ENCODE measurements at places on chromosomes 16 and 17. TPM values are rescaled to one million over a fixed set of nuclear protein-coding genes. Genes with fewer than 3 reads are reported as not detected.

DNA sequence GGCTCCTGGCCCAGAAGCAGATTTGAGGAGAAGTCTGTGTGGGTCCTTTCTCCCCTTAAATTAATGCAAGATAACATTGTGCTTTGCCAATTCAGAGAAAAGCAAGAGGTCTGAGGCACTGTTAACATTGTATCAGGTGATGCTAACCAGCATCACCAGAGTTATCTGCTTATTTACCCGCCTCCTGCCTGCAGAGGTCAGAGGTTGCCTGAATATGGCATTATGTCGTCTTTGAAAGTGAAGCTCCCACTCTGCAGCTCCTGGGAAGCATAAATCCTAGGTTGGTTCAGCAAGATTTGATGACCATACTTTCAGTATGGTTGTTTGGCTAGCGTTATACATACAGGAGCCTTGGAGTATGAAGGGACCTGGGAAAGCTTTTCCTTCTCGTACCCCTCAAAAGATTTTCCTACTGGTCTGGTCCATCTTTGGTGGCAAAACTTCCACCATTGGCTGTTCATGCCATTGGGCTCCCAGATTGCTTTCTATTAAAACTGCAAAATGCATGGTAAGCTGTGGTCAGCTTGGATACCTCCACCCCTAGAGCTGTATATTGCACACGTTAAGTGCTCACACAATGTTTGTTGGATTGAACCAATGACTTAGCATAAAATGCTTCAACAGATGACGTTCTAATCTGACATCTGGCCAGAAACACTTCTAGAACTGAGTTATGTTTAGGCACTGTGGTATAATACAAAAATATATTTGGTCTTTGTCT is 24.1 kb downstream of the CHD9 start:
- no peaks in the 10 kb centered on the region for H3K27me3 ChIP-seq
- no peak overlapping the region for H3K4me3 ChIP-seq
- no peaks in the 10 kb centered on the region for H3K36me3 ChIP-seq
- H3K27ac ChIP-seq = no peak overlapping the region
- no peaks in the 10 kb centered on the region for H3K4me1 ChIP-seq

- H3K4me3 ChIP-seq = peak overlapping the region; percentile 58
- peaks cover 17% of the 10 kb centered on the region for H3K4me1 ChIP-seq
- H3K36me3 ChIP-seq = no peaks in the 10 kb centered on the region
- H3K27ac ChIP-seq = no peak overlapping the region
- DNase-seq = no peak
- no peaks in the 10 kb centered on the region for H3K27me3 ChIP-seq
These were observed 19.3 kb downstream of the CD2BP2 start for GRCh38 chr16:30335598-30336474.

Gene USP43
- 0.08 TPM for total RNA-seq

Gene ZG16
- total RNA-seq = not detected

Gene KRTAP1-1
- not detected for total RNA-seq

Gene GGT6
- not detected for total RNA-seq

Gene BFAR
- 37.6 TPM for total RNA-seq

GRCh38 chr16:81774348-81774747 is 4.7 kb upstream of the PLCG2 start:
- H3K27me3 ChIP-seq = peaks cover 6% of the 10 kb centered on the region
- no peaks in the 10 kb centered on the region for H3K36me3 ChIP-seq
- H3K4me1 ChIP-seq = peaks cover 6% of the 10 kb centered on the region
- no peak overlapping the region for H3K27ac ChIP-seq

DNA sequence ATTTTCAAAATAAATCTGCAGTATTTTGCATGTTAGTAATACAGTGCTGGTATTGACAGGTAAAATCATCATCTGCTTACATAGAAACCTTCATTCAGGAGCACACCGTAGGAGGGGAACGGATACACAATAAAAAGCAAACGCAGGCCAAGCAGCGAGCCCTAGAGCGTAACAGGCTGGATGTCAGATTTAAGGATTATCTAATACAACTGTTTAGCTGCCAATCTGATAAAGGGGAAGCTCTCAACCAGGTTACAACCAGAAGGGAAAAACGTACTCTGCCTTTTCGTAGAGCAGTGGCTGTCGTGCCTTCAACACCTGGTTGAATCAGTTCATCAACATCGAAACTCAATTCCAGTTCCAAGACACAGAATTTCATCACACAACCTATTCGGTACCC is 16.4 kb upstream of the CUEDC1 start:
- DNase-seq = no peak
- H3K36me3 ChIP-seq = peaks cover 38% of the 10 kb centered on the region
- H3K4me3 ChIP-seq = no peak overlapping the region
- H3K27ac ChIP-seq = no peak overlapping the region

- H3K4me3 ChIP-seq = no peak overlapping the region
- peaks cover 91% of the 10 kb centered on the region for H3K4me1 ChIP-seq
- no peak overlapping the region for H3K27ac ChIP-seq
- H3K27me3 ChIP-seq = peaks cover 95% of the 10 kb centered on the region
These were observed 2.0 kb downstream of the LHX1 start for GRCh38 chr17:36939052-36939801.

GRCh38 chr16:78096386-78096785 is 3.1 kb upstream of the WWOX start:
- peaks cover 20% of the 10 kb centered on the region for H3K4me1 ChIP-seq
- no peaks in the 10 kb centered on the region for H3K36me3 ChIP-seq
- H3K27ac ChIP-seq = no peak overlapping the region

Gene C1QTNF8
- not detected for total RNA-seq

DNA sequence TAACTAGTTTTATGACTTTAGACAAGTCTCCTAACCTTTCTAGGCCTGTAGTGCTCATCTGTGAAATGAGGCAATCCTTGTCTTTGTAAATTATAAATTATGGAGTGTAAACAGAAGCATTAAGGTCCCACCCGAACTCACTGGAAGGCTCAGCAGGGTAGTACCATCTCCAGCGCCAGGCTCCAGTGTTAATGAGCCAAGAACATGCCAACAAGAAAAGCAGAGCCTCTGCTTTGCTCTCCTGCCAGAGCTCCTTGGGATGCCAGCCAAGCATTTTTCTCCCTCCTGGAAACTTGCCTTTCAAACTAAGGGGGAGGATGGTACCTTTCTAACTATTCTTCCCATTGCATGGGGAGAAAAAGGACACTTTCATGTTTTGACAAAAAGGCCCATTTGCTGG is 14.9 kb downstream of the LIMD2 start:
- no peak for DNase-seq
- no peaks in the 10 kb centered on the region for H3K4me1 ChIP-seq
- H3K4me3 ChIP-seq = no peak overlapping the region
- no peaks in the 10 kb centered on the region for H3K27me3 ChIP-seq
- H3K36me3 ChIP-seq = peaks cover 70% of the 10 kb centered on the region

DNA sequence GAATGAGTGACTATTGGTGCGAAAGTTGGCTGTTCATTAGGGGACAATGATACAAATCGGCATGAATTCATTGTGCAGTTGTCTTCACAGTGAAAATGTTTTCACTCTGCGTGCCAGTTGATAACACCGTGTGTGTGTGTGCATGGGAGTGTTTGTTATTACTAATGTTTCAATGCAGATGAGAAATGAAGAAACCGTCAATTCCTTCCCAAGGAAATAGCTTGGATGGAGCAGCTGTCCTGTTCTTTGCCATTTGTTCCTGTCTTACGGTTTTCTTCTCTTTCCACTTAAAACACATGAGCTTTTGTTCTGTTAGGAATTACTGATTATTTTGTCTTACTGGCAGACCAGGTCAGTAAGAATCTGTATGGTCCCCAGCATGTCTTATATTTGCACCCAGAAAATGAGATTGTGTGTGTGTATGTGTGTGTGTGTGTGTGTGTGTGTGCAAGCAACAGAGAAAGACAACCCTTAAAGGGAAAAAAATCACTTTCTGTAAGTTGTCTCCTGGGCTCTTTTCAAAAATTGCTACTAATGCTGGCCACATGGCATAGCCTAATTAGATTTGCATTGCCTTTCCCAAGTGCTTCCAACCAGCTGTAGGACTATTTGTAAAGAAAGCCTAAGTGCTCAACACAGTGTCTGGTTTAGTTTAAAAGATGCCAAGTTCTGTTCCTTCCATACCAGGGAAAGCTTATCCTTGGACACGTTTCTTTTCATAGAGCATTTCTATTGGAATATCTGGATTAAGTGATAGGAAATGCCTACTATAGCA is 23.8 kb downstream of the SHISA9 start:
- DNase-seq = no peak
- no peaks in the 10 kb centered on the region for H3K4me1 ChIP-seq
- H3K4me3 ChIP-seq = no peak overlapping the region
- no peaks in the 10 kb centered on the region for H3K27me3 ChIP-seq

DNA sequence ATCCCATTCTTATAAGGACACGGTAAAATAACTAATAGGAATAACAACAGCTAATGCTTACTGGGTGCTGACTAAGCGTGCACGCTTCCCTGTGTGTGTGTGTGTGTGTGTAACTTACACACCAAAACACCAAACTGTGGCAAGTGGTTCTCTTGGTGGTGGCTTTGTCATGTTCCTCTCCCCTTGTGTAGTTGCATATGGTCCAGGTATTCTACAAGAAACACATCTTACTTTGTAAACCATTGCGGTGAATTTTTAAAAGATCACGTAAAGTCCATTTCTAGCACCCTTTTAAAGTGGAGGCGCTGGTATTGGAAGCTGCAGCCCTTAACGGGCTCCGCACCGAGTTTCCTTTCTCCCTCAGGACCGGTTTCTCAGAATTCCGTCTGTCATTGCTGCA is 221.0 kb upstream of the FOXF1 start:
- no peak overlapping the region for H3K27ac ChIP-seq
- no peaks in the 10 kb centered on the region for H3K4me1 ChIP-seq
- no peaks in the 10 kb centered on the region for H3K36me3 ChIP-seq
- DNase-seq = no peak

DNA sequence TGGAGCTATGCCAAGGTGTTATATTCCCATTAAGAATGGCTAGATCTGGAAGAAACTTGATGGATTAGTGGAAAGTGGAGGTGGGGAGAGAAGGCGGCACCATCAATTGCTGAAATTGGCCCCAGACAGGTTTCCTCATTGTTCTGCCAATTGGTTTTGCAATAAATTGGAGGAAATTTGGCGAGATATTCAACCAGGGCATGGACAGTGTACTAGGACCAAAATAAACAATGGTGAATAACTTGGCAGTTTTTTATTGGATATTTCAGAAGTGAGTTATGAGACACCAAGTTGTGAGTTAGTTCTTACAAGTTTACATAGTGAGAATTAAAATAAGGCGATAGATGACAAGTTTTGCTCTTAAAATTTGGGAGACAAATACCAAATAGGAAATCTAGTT is 41.1 kb upstream of the SOX9 start:
- no peak overlapping the region for H3K27ac ChIP-seq
- DNase-seq = no peak
- no peaks in the 10 kb centered on the region for H3K36me3 ChIP-seq
- no peaks in the 10 kb centered on the region for H3K27me3 ChIP-seq
- no peak overlapping the region for H3K4me3 ChIP-seq

DNA sequence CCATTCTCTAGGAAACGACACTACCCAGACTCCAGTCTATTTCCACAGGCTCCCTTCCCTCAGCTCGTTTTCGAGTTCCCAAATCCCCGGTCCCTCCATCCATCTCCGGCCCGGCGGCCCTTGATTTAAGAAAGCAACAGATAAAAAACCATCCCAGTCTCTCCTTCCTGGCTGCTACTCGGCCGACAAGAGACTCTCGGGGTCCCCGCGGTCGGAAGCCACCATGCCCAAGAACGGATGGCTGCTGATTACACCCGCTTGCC is 182 bp downstream of the RPL26 start:
- peaks cover 37% of the 10 kb centered on the region for H3K36me3 ChIP-seq
- no peak for DNase-seq
- peaks cover 47% of the 10 kb centered on the region for H3K4me1 ChIP-seq
- no peaks in the 10 kb centered on the region for H3K27me3 ChIP-seq
- H3K27ac ChIP-seq = peak overlapping the region; percentile 47

GRCh38 chr17:1197781-1198490 is 18.2 kb upstream of the ABR start:
- H3K27me3 ChIP-seq = no peaks in the 10 kb centered on the region
- peaks cover 56% of the 10 kb centered on the region for H3K4me1 ChIP-seq
- peak; percentile 54 for DNase-seq

DNA sequence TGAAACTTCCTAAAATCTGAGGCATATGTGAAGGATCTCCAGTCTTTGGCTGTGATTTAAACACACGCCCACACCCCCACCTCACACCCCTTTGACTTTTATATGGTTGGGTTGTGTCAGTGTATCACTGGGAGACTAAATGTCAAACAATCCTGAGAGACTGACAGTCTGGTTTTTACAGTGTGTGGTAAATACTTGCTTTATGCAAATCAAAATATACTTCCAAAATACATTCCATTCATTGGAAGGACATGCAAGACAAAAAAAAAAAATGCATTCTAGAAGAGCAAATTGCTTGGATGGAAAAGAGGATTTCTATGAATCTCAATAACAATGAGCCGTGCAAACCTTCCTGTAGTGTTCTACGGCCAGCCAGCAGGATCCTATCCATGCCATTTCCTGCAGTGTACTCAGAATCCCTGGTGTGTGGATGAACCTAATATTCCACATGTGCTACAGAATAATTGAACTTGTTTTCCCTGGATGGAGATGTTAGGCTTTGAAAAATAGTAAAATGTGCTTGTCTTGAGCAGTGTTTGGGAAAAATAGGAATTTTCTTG is 602.1 kb upstream of the GOT2 start:
- H3K4me1 ChIP-seq = no peaks in the 10 kb centered on the region
- no peak overlapping the region for H3K4me3 ChIP-seq
- DNase-seq = no peak
- no peaks in the 10 kb centered on the region for H3K27me3 ChIP-seq

Gene CDRT4
- 0.89 TPM for total RNA-seq

DNA sequence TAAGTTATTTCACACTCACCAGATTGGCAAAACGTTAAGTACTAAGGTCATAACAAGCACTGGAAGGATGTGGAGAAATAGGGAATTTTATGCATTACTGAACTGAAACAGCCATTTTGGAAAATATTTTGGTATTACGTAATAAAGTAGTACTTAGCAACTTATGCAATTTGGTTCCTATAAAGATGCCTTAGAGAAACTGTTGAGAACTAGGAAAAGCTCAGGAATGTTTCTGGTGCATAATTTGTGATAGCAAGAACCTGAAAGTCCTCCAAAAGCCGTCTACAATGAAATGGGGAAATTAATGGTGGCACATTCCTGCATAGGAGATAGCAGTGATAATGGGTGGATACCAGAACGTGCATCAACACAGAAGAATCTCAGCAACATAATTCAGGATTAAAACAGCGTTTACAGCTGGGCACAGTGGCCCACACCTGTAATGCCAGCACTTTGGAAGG is 472.5 kb downstream of the WWOX start:
- no peak overlapping the region for H3K27ac ChIP-seq
- H3K4me1 ChIP-seq = peaks cover 3% of the 10 kb centered on the region
- no peaks in the 10 kb centered on the region for H3K27me3 ChIP-seq
- no peaks in the 10 kb centered on the region for H3K36me3 ChIP-seq
- DNase-seq = no peak
- H3K4me3 ChIP-seq = no peak overlapping the region

- DNase-seq = no peak
- peaks cover 71% of the 10 kb centered on the region for H3K36me3 ChIP-seq
- H3K4me1 ChIP-seq = peaks cover 9% of the 10 kb centered on the region
These were observed 18.8 kb downstream of the NUBP1 start for GRCh38 chr16:10762336-10763016.

GRCh38 chr16:16083421-16084156 is 134.2 kb downstream of the ABCC1 start:
- DNase-seq = no peak
- no peaks in the 10 kb centered on the region for H3K4me1 ChIP-seq
- H3K36me3 ChIP-seq = peaks cover 82% of the 10 kb centered on the region
- no peaks in the 10 kb centered on the region for H3K27me3 ChIP-seq
- no peak overlapping the region for H3K27ac ChIP-seq

Gene ABCA9
- 0.03 TPM for total RNA-seq

- no peak overlapping the region for H3K27ac ChIP-seq
- H3K27me3 ChIP-seq = no peaks in the 10 kb centered on the region
- H3K36me3 ChIP-seq = no peaks in the 10 kb centered on the region
- DNase-seq = no peak
These were observed 393.9 kb upstream of the MAF start for GRCh38 chr16:79994418-79994817.
